GOT3 (cell line): ENCODE measurements at places on chromosomes 7 and 10.

GRCh38 chr7:67470256-67470751 lies 473.7 kb downstream of the TYW1 start:
- no peak for DNase-seq

DNA sequence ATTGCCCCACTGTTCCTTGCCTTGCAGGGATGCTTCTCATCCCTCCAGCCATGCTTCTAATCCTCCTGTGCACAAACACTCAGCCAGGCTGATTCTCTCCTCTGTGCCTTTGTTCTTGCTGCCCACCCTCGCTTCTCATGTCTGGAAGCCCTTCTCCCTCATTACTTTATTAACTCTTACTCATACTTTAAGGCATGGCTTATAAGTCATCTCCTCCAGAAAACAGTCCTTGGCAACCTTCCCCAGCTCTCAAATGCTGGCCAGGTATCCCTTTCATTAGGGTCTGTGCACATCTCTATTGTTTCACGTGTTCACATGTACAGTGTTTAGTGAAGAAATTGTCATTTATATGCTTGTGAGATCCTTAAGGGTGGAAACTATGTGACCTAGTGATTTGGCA lies 62.9 kb downstream of the ITGB8 start:
- DNase-seq = no peak

DNA sequence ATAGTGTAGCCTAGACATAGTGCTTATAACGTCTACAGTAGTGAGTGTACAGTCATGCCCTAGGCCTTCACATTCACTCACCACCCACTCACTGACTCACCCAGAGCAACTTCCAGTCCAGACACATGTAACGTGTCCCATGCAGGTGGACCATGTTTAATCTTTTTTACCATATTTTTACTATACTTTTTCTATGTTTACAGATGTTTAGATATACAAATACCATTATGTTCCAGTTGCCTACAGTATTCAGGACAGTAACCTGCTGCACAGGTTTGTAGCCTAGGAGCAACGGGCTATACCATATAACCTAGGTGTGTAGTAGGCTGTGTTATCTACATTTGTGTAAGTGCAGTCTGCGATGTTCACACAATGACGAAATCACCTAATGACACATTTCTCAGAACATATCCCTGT lies 11.0 kb downstream of the MPP7 start:
- no peak for DNase-seq

GRCh38 chr10:12605580-12606405 lies 256.4 kb downstream of the CAMK1D start:
- peak; percentile 47 for DNase-seq

DNA sequence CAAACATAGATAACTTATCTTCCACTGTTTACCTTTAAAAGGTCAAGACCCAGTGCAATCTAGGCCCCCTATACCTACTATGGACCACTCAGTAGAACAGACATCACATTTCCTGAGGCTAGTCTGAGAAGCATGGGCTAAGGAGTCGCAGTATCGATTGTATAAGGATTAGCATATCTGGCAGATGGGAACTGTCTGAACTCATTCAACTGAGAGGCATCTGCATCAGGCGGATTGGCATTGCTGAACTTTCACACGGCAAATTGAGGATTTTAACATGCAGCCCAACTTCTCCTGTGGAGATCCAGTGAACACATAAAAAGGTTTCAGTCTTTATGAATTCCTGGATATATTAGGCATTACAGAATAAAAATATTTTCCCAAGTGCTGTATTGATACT lies 89.1 kb upstream of the LRGUK start:
- DNase-seq = no peak

DNA sequence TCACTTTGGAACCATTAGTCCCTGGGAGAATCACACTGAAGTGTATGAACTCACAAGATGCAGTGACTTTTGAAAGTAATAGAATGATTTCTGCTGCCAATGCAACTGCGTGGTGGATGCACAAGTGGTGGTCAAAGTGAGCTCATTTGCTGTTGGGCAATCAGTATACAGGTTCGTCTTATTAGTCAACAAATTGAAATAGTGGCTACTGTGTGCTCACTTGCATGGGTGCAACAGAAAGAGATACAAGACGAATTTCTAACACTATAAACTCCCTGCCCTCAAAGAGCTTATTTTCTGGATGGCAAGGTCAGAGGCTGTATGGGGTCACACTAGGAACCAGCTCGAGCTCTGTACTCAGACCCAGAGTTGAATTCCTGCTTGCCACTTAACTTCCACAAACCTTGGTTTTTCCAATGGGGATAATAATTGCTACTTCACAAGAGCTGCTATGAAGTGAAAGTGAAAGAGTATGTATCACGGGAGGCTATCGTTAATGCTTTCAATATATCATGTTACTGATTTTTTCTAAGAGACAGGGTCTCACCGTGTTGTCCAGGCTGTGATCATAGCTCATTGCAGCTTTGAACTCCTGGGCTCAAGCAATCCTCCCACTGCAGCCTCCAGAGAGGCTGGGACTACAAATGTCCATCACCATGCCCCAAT lies 8.3 kb upstream of the BCL7B start:
- DNase-seq = no peak

DNA sequence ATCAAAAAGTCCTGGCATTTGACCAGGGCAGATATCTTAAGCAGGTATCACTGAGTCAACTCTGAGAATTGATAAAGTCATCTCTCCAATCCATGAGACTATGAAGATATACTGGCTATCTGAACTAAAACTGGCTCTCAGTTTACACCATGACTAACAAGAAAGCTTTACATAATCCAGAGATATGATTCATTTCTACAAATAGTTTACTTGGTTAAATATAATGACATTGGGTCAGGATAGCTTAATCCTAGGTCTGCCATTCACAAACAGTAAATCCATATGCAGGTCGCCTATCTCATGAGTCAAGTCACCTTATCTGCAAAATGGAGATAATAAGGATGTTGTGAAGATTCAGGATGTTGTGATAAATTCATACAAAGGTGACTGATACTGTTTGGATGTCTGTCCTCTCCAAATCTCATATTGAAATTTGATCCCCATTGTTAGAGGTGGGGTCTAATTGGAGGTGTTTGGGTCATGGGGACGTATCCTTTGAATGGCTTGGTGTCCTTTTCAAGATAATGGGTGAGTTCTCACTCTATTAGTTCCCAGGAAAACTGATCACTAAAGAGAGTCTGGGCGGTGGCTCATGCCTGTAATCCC lies 117.4 kb downstream of the JMJD1C start:
- no peak for DNase-seq

- DNase-seq = no peak
Observed at GRCh38 chr7:106657085-106657991, 3.6 kb downstream of the CCDC71L start.

- DNase-seq = no peak
Observed at GRCh38 chr7:36736090-36736898, 12.0 kb upstream of the AOAH start.

GRCh38 chr7:47670729-47671128 lies 88.8 kb upstream of the TNS3 start:
- no peak for DNase-seq

DNA sequence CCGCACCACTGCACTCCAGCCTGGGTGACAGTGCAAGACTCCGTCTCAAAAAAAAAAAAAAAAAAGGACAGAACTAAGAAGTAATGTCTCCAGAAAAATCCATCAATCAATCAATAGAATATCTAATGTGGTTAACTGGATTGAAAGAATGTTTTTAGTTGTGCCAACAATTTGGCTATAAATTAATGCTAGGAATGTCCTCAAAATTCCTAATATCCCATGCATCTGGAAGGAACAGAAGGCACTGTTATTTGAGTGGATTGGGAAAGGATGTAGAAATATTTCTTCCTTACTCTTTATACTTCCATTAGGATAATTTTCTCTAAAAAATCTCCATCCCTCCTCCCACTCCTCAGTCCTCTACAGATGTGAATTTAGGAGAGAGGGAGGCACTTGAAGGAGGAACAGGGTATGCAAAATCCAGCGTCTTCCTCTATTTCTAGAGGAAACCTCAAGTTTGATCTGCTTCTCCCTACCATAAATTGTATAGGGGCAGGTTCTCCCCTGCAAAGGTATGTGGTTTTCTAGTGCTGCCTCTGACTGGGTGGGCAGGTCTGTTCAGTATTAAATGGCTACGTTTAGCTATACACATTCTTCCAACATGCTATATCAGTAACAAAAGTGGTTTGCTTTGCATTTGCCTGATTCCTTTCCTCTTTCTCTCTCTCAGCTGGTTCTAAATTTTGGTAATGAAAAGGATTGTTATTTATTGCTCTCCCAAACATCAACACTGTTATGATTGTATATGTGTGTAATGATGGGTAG lies 54.1 kb downstream of the RNLS start:
- no peak for DNase-seq

- DNase-seq = no peak
Observed at GRCh38 chr7:148720472-148720871, 21.8 kb downstream of the CUL1 start.

DNA sequence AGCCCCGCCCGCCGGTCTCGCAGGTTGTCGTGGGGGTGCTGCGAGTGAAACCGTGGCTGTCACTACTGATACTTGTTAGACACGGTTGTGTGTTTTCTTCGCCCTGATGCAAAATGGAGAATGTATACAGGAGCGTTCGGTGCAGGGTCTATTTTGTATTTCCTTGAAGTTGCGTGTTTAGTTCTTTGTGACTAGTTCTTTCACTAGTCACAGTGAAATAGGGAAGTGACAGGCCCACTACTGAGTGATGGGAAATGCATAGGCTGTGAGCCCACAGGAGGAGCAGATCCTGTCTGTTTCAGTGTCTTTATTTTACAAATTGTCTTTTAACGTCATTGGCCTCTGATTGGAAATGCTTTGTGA lies 675 bp downstream of the ABRAXAS2 start:
- DNase-seq = no peak

DNA sequence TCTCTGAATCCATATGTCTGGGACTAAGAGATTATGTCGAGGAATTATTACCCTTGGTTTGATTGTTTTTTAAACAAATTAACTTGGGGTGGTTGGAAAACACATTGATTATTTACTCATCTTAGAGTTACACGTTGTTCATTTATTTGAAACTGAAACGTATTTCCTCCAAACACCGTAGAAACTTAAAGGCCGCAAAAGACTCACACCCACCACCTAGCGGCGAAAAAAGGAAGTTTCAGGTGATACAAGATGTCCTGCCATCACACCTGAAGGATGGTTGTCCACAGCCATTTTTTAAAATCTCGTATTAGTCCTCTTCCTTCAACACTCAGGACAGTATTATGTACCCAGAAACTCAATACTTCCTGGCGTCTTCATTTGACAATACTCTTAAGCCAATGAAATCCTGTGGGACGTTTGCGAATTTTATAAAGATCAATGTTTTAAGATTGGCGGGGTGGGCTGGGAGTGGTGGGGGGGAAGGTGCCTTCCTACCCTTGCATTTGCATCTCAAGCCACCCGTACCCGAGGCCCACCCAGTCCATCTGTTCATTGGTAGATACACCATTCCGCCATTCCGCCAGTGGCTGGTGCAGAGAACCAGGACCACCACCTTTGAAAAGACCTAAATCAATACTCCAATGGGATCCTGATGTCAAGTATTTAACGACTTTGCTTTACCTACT lies 1.4 kb upstream of the LCOR start:
- DNase-seq = peak; percentile 7

GRCh38 chr7:6106140-6106904 lies 75.1 kb downstream of the ANKRD61 start:
- DNase-seq = no peak

GRCh38 chr7:7667187-7667586 lies 26.6 kb downstream of the UMAD1 start:
- no peak for DNase-seq
